Left ventricle myocardium superior (tissue), 1 donor: ENCODE measurements at places on chromosomes 11 and 22. TPM values are rescaled to one million over a fixed set of nuclear protein-coding genes. Genes with fewer than 3 reads are reported as not detected.
A peak's percentile ranks its signal among the peaks of the same experiment; 100 is the strongest.

TRPM5 gene
- not detected for total RNA-seq

PRG3 gene
- not detected for total RNA-seq

KRTAP5-2 gene
- total RNA-seq: not detected

PHOX2A gene
- not detected for total RNA-seq

DGCR6L gene
- 46.8 TPM for total RNA-seq

OR4A16 gene
- not detected for total RNA-seq

KCNA4 gene
- 1.2 TPM for total RNA-seq

PAK1 gene
- 7.6 TPM for total RNA-seq

TRIM6 gene
- 1.5 TPM for total RNA-seq

ACER3 gene
- total RNA-seq: 9.4 TPM

ARAP1 gene
- 58.9 TPM for total RNA-seq

SPDYC gene
- total RNA-seq: not detected

TSG101 gene
- total RNA-seq: 63.3 TPM

DNA sequence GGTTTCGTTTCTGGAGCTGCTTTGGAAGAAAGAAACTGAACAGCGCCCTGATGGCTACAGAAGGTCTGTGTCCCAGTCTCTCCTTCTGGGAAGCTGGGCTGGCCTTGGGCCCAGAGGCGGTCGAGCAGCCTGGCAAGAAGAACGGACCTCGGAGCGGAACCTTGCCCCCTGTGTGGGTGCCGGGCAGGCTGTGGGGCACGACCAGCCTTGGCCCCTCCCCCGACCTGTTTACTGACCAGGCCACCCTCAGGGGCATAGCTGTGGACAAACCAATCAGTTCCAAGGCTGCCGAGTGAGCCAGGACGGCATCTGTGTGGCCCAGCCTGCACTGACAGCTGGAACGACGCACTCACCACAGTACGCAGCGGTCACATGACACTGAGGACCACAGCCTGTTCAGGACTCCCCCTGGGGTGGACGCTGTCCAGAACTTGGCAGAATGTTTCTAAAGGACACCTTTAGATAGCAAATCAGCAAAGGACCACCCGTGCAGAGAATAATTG is 7.2 kb downstream of the PIM3 start:
- peak; percentile 74 for DNase-seq

GRCh38 chr11:66720223-66720898 is 8.7 kb downstream of the SPTBN2 start:
- DNase-seq: no peak

DNA sequence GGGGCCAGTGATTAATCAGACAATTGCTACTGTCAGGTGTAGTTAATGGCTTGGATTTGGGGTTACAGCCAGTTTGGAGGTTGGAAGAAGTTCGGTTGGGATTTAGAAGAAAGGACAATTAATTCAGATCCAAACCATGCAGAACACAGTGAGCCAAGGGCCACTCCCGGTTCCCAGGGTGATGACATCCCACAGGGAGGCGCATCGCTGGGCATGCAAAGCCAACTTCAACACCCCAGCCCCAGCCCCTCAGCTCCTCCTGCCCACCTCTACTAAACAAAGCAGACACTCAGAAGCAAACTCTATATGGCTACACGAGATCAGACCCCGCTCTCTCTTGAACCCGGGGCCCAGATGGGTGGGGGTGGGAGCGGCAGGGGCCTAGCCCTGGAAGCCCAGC is 10.2 kb downstream of the MB start:
- DNase-seq: peak; percentile 31

- DNase-seq: peak; percentile 85
These were observed 10.1 kb downstream of the CHST1 start for GRCh38 chr11:45655347-45655756.

DNA sequence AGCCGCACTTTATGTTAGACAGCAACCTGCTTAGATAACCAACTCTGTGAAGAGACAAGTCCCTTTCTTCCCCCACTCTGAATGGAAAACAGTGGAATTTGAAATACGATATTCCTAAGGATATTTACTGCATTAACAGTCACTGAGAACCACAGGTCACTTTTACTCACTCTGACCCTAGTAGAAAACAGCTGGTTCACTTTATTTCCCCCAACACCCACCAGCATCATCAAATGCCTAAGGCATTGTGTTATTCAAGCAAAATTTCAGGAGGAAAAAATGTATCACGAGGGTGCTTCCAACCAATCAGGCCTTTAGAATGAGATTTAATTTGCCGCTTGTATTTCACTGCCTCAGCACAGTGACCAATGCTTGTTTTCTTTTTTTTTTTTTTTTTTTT is 1134.1 kb upstream of the CCDC90B start:
- no peak for DNase-seq

DNA sequence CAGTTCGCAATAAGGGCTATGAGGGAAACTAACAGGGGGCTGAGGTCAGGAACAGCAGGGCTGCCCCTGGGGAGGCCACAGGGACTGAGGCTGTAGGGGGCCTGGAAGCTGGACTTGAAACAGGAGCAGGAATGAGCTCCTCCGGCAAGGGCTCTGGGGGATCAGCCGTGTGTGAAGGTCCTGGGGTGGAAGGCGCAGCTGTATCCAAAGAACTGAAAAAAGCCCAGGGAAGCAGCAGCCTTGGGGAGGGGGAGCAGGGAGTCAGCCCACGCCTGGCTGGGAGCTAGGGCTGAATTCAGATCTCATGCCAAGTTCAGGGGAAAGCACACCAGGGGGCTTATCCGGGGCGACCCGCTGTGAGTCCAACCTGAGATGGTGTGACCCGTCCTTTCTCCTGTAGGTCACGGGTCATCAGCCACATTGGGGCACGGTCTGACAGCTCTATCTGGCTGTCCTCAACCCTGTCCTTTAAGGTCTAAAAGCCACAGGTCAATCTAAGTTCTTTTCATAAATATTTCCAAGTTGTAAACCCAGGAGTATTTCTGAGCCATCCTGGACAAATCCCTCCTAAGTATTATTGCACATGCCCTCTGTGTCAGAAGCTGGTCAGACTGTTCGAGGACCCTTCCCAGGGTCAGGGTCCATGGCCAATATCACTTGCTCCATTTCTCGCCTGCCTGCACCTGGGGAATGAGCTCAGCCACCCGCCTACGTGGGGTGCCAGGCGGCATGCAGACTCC is 18.0 kb downstream of the TP53AIP1 start:
- no peak for DNase-seq

GRCh38 chr11:123562829-123563228 is 91.6 kb downstream of the SCN3B start:
- no peak for DNase-seq

GRCh38 chr22:33112580-33112979 is 54.4 kb upstream of the SYN3 start:
- DNase-seq: no peak

GRCh38 chr11:293271-293851 is 4.4 kb downstream of the PGGHG start:
- peak; percentile 29 for DNase-seq

- DNase-seq: no peak
These were observed 18.6 kb downstream of the TBC1D10A start for GRCh38 chr22:30308093-30308492.

- DNase-seq: peak; percentile 82
These were observed 5.3 kb downstream of the VSIG2 start for GRCh38 chr11:124746621-124747243.

- peak; percentile 58 for DNase-seq
These were observed 2.0 kb downstream of the SIPA1 start for GRCh38 chr11:65639623-65640482.

DNA sequence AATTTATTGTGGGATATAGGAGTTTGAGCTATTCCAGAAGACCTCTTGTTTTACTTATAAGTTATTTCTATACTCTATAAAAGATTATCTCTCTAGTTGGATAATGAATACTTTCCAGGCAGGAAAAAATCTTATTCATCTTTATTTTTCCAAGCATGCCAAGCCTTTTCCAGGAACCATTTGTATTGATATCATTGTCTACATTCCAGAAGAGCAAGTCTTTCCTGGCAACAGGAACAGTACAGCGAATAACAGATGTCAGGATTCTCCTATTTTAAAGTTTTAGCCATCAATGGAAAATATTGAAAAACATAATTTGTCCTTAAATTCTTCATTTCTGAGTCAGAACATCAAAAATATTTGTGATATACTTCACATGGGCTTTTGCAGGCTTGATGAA is 5.2 kb upstream of the NXPE1 start:
- no peak for DNase-seq

- DNase-seq: peak; percentile 79
These were observed 13.5 kb downstream of the C11orf97 start for GRCh38 chr11:94525546-94526324.

- DNase-seq: no peak
These were observed 1.2 kb downstream of the AP5B1 start for GRCh38 chr11:65779669-65779918.

- DNase-seq: no peak
These were observed 215.3 kb upstream of the TBCEL start for GRCh38 chr11:120808616-120809050.

DNA sequence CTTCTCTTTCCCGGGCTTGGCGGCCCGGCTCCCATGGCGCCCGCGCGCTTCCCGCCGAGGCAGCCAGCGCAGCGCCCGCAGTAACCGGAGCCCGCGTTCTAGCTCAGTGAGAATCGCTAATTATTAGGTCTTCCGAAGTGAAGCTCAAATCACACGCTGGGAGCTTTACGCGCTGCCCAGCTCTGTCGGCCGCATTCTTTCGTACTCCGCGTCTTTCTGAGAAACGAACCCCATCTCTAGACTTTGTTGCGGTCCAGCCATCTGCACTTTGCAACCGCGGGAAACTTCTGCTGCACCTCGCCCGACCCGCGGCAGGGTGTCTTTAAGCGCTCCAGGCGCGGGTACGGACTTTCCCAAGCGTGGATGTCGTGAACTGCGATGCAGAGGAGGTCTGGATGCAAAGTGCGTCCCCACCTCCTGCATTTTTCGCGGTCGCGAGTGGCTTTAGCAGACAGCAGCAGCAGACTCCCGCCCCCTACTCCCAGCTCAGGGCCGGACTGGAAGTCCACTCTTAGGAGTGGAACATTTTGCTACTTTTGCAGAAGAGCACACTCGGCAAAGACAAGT is 6.0 kb upstream of the PAX6 start:
- DNase-seq: no peak

GRCh38 chr11:30565027-30565426 is 21.1 kb downstream of the MPPED2 start:
- no peak for DNase-seq

GRCh38 chr11:32326522-32326921 is 108.8 kb downstream of the WT1 start:
- DNase-seq: no peak

DNA sequence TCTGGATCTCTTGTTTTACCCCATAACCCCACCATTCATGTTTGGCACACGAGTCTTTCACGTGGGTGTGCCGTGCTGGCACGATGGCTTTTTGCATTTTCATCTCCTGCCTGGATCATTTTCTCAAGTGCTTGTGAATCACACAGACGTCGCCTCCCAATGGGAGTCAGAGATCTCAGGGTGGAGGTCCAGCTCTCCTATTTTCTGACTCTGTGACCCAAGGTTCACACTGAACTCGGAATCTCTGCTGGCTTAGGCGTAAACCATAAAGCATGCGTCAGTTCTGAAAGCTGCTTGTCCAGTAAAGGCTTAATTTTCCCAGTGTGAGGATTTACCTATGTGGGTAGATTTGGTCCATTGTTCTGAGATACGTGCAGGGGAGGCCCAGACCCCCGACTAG is 16.0 kb upstream of the C22orf42 start:
- DNase-seq: no peak

DNA sequence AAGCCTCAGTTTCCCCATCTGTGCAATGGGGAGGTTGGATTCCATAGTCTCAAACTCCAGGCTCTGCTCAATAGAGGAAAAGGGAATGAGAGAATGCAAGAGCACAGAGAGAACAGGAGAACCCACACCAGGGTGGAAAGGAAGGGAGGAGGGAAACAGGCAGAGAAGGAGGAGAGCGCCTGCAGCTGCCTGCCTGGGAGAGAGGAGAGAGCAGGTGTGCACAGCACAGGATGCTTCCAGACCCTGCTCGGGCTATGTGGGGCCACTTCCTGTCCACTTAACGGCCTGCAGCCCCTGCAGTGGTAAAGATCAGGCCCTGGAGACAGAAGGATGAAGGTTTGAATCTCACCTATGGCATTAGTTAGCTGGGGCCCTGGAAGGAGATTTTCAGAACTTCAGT is 12.3 kb downstream of the LRRC32 start:
- no peak for DNase-seq

- DNase-seq: peak; percentile 64
These were observed 28.8 kb upstream of the ETS1 start for GRCh38 chr11:128616161-128616560.

GRCh38 chr22:36758792-36759271 is 17.1 kb downstream of the IFT27 start:
- no peak for DNase-seq

- DNase-seq: no peak
These were observed 21.4 kb downstream of the UQCR10 start for GRCh38 chr22:29788339-29789279.

GRCh38 chr22:29146771-29147170 is 58.9 kb upstream of the EMID1 start:
- DNase-seq: no peak

DNA sequence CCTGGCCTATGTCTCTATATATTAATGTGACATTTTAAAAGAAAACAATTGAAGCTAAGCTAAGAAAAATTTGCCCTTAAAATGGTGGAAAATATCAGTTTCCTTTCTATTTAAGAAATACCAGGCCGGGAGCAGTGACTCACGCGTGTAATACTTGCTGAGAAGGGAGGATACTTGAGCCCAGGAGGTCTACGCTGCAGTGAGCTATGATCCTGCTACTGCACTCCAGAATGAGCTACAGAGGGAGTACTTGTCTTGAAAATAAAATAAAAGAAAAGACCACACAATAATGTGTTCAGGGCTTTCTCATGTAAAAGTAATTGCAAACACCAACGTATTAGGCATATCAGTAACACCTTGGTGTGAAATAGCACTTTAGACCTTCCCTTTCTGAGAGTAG is 1.4 kb upstream of the PRSS23 start:
- DNase-seq: no peak

- DNase-seq: peak; percentile 65
These were observed 38.6 kb downstream of the IGF2 start for GRCh38 chr11:2100361-2101170.

DNA sequence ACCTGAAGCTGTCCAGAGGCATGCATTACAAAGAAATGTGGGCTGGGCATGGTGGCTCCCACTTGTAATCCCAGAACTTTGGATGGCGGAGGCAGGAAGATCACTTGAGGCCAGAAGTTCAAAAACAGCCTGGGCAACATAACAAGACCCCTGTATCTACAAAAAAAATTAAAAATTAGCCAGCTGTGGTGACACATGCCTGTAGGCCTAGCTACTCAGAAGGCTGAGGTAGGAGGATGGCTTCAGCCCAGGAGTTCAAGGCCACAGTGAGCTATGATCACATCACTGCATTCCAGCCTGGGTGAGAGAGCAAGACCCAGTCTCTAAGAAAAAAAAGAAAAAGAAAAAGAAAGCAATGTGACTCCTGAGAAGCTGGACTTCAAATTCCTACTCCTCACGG is 138.5 kb upstream of the HSD17B12 start:
- no peak for DNase-seq

GRCh38 chr11:93972790-93973189 is 48.4 kb upstream of the HEPHL1 start:
- no peak for DNase-seq
